ENCODE measurements at places on chromosomes 12 and 14.

DNA sequence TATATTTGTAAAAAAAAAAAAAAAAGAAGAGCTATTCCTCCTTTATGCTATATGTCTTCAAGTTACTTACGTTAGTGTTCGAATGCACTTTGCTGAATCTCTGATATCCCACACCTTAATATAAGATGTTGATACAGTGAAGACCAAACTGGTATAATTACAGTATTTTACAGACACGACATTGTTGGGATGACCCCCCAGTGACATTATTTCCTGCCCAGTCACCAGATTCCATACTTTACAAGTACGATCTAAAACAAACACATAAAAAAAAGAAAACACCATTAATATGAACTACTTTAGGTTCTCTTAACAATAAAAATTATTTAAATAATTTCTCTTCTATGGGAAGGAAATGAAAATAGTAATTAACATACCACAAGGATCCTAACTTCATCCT is 133.4 kb downstream of the KIF21A start:
- DNase-seq: no peak

GRCh38 chr14:52254086-52254485 is 13.4 kb upstream of the PTGDR start:
- DNase-seq: no peak

DNA sequence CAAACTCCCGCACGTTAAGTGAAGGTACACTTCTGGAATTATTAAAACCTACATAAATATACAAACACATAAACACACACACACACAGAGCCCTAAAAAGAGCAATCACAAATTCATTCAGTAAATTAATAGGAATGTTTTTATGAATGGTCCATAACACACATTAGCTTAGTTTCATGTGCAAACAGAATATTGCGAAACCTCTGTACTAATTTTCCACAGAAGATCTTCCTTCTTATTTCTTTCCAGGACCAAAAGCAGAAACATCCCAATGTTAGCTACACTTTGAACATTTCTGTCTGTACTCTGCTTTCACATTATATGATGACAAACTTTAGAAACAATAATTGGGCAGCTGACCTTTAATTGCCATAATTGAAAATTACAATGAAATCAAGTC is 101.6 kb downstream of the SOX5 start:
- DNase-seq: no peak

- DNase-seq: no peak
These were observed 70.8 kb downstream of the POLR3B start for GRCh38 chr12:106428384-106428783.

GRCh38 chr12:52713960-52714886 is 10.9 kb upstream of the KRT77 start:
- DNase-seq: peak; percentile 14

- DNase-seq: no peak
These were observed 57.1 kb downstream of the NUAK1 start for GRCh38 chr12:106081606-106082005.

DNA sequence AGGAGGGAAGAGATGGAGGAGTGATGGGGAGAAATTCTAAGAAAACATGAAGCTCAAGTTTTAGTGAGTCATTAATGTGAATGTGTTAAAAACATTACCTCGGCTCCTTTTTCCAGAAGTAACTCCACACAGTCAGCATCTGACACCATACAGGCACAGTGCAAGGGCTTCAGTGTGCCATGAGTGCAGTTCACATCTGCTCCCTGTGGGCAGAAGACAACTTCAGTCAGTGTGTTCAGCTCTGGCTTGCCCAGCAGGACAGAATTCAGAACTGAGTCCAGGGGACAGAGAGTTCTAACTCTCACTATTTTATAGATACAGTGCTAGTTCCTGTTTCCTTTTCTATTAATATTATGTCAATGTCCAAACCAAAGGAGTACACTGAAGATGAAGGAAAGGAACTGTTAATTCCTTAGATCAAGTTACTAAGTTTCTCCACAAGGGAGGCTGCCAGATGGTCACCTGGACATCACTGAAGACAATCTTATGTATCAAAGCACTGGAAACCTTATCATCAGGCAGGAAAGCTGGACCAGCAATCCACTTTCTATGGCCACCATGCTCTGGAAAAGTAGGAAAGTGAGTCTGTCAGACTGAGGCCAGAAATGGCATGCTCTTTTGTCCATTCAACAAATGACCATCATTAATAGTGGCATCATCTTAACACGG is 6.1 kb downstream of the ASB8 start:
- no peak for DNase-seq

DNA sequence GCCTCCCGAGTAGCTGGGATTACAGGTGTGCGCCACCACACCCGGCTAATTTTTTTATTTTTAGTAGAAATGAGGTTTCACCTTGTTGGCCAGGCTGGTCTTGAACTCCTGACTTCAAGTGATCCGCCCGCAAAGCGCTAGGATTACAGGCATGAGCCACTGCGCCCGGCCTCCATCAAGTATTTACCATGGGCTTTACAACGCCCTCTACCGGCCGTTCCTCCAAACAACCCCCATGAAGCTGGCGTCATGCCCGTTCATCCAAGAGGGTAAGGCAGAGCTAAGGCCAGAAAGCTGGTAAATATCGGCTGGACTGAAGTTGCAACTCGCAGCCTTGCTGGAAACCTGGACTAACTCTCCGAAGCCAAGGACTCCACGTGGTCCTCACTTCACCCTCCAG is 41.6 kb downstream of the RNF34 start:
- DNase-seq: no peak

DNA sequence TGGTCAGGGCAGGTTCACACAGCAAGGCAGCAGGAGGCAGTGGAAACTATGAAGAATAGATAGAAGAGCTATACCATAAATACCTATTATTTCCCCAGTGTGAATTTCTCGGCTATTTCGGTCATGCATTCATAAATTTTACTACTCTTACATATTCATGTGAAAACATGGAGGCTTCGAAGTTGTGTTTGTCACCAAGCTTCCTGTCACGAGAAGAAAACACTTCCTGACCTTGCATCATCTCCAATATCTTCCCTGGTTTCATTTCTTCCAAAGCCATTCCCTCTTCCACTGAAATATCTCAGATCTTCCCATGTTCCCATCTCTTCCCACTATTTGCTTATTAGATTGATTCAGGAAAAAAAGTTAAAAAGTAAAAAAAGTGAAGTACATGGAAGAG is 80.4 kb downstream of the CPNE8 start:
- DNase-seq: no peak

GRCh38 chr12:20426191-20426590 is 57.9 kb downstream of the PDE3A start:
- no peak for DNase-seq

DNA sequence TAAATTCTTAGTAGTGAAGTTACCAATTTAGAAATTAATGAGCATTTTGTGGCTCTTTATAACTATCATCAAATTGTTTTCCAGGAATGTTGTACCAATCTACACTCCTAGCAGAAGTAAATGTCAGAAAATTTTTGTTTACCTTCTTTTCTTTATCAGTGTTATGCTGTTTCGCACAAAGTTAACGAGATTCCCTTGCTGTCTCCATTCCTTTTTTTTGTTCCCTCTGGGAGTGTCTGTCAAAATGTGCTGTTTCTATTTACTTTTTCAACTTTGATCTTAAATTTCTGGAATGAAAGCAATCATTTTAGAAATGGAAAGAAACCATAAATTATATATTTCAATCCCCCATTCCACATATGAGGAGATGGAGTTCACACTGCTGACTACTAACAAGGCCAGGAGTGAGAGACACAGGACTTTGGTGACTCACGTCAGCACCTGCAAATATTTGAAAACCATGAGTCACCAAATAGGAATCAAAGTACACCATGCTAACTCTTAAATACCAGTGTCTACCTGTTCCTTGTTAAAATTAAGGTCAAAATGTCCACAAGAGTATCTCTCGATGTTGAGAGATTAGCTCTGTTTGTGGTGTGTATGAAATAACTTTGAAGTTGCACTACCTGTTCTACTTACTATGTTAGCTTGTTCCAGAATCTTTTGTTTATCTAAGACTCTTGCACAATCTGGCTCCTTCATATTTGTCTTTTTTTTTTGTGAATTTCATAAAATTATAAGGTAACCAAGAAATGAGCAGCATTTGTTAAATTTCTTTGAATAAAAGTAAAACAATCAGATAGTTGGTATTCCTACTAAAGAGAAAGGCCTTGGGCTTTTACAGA is 106.0 kb downstream of the RMST start:
- no peak for DNase-seq

GRCh38 chr12:69704357-69704756 is 5.3 kb upstream of the BEST3 start:
- DNase-seq: no peak

- no peak for DNase-seq
These were observed 143.5 kb downstream of the SCARB1 start for GRCh38 chr12:124720004-124720680.

DNA sequence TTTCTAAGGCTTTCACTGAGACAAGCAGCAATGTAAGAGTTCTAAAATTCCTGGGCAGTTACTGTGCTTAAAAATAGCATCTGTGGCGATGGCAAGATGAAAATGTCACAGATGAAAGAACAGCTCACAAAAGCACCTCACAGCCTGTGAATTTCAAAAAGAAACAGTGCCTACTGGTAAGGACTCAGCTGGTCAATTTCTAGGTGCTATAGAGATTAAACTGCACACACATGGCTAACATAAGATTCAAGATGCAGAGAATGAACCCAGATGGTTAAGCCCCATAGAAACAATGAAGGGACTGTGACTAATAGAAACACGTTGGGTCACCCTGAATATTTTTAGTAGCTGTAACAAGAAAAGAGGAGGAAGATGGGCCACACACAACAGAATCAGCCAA is 12.0 kb upstream of the IL26 start:
- DNase-seq: no peak

- no peak for DNase-seq
These were observed 85.5 kb downstream of the SSPN start for GRCh38 chr12:26280869-26281268.

DNA sequence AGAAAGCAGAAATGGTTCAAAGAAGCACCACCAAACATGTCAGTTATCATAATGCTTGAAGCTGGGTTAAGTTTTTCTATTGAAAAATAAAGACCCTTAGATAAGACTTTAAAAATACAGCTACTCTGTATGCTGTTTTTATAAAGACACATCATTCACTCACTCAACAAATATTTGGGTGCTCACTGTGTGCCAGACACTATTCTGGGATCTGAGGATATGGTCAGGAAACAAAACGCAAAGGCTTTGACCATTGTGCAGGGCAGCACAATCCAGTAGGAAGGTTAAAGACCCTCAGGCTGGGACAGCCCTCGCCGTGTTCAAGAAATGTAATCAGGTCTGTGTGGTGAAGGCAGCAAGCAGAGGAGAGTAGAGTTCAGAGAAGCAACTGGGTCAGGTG is 38.0 kb upstream of the DPY19L2 start:
- no peak for DNase-seq

DNA sequence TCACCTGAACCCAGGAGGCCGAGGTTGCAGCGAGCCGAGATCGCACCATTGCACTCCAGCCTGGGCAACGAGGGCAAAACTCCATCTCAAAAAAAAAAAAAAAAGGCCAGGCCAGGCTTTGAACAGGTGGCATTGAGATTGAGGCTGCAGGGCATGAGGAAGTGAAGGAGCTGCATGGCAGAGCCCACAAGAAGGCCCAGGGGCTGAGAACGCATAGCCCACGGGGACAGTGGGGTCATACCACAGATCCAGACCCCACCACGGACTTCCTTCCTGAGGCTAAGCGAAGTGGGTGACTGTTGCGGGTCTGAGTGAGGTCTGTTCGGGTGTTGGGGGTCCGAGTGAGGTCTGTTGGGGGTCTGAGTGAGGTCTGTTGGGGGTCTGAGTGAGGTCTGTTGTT is 7.8 kb downstream of the JAG2 start:
- no peak for DNase-seq

GRCh38 chr12:13375583-13376345 is 179.2 kb downstream of the EMP1 start:
- no peak for DNase-seq

GRCh38 chr12:45407981-45408728 is 192.3 kb downstream of the ANO6 start:
- no peak for DNase-seq

DNA sequence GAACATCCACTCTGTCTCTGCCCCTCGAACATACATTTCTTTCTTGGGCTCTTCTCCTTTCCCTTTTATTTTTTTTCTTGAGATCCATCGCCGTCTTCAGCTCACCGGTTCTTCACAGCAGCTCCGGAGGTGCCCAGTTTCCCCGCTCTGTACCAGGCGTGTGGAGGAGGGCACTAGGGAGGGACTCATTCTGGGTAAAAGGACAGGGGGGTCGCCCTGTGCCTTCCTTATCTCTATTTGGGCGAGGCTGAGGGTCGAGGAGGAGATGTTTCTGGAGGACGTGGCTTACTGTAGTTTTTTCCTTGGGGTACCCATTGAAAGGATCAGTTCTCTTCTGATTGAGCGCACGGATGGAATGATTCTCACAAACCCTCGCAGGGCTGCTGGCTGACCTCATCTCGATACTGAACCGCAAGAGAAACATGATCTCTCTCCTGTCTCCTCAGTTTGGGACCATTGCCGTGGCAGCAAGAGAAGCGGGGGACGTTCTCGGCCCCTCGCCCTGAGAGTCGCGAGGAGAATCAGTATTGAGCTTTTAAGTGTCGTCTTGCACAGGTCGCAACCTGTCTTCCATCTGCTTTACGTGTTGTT is 386 bp downstream of the LIN52 start:
- DNase-seq: no peak

GRCh38 chr14:98169170-98169587 is 1102.8 kb downstream of the BCL11B start:
- DNase-seq: no peak

DNA sequence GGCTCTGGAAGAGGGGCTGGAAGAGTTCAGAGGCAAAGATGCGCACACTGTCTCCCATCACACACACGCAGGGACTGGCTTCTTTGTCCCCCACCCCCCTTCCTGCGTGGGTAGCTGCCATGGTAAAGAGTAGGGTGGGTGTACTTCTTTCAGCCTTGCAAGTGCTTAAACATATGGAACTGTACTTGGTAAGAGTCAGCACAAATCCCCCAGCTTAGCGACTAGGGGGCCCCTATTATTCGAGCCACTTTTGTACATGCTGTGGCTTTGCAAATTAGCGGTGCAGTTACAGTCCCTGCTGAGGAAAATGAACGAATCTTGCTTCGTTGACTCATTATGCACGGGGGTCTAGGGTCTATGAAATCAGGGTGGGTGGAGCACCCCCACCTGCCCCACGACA is 123.8 kb downstream of the AACS start:
- no peak for DNase-seq

DNA sequence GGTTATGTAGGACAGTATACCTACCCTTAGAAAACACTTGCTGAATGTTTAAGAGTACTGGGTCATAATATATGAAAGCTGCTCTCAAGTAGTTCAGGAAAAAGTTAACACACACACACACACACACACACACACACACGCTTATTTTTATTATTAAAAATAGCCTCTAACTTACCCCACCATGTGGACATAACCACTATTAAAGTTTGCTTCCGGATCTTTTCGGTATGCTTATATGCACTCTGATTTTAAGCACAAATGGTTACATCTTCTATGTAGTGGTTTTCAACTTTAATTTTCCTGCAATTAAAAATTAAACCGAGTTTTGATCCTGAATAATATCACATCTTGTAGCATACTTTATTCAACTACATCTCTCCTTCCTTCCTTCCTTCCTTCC is 84.9 kb upstream of the TRAF3 start:
- no peak for DNase-seq

- DNase-seq: no peak
These were observed 142.5 kb downstream of the EFCAB11 start for GRCh38 chr14:89811954-89812575.
